Kidney (tissue), 22 donors: ENCODE measurements at places on chromosomes 16 and 17.

DNA sequence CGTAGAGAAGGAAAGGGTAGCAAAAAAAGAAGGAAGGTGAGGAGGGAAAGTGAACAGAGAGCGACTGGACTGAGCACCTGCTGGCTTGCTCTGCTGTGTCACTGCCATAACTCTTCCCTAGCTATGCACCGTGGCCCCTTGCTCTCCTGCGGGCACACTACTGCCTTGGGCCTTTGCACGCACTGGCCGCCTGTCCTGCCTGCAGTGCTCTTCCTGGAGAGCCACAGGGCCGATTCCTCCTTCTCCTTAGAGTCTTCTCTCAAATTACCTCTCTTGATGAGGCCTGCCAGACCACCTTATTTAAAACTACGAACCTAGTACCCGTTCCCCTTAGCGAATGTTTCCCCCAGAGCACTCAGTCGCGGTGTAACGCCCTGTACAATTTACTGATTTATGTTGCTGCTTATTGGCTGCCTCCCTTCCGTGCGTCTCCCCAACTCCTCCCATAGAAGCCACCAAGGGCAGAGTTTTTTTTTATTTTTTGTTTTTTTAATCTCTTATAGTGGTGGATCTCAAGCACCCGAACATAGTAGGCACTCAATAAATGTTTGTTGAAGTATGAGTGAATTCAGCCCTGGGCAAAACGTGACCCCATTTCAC lies 70.3 kb downstream of the RAI1 start:
- no peak for DNase-seq

DNA sequence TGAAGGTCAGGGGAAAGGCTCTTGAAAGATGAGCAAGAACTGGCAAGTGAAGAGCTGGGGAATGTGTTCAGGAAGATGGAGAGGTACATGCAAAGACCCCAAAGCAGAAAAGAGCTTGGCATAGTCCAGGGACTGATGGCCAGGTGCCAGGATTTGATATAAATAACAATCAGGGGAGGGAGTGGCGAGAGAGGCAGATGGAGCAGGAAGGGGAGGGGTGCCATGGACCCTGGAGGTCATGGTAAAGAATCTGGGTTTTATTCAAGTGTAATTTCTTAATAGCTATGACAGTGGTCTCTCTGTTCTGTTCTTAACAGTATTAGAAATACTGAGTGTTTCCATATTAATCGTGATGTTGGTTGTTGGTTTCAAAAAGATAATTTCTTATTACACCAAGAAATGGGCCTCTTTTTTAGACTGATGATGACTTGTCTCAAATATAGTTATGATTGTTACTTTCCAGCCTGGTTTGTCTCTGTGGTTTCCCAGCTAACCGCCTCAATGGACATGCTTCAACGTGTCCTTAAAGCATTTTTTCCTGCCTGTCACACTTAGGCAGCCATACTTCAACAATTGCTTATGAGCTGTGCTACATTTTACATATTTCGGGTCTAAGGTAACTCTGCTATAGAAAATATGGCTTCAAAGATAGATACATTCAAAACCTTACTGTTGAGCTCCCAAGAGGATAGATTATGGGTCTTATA lies 49.4 kb downstream of the MYH10 start:
- no peak for DNase-seq

DNA sequence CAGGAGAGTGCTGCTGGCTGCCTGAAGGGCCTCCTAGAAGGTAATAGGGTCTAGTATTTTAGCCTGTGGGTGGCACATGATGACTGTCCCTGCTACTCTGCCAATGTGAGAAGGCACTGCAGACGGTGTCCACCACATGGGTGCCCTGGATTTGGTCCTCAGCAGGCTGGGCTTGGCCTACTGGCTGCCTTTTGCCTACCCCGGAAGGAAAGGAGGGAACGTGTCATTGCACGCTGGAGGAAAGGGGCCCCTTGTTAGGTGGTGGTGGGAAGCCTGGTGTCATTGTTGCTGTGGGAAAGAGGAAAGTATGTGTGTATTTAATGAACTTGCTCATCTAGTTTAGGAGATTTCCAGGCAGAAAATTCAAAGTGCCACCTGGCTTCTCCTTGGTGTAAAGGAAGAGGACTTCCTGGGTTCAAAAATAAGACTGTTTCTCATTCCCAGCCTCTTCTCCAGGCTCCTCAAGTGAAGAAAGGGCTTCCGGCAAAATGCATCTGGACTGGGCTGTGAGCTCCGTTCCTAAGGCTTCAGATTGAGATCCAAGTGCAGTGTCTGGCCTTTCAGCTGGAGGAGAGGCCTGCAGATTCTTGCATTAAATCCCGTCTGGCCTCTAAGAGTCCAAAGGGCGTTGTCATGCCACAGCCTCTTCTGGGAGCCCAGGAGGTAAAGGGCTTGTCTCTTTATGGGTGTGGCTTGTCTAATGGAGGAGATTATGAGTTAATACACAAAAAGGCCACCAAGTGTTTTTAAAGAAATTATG lies 55.1 kb downstream of the RPTOR start:
- no peak for DNase-seq

- DNase-seq, result no peak
Measured at GRCh38 chr16:14148569-14148968, 77.5 kb downstream of the MRTFB start.
